ENCODE measurements at places on chromosomes 4 and X. TPM values are rescaled to one million over a fixed set of nuclear protein-coding genes. Genes with fewer than 3 reads are reported as not detected.

DNA sequence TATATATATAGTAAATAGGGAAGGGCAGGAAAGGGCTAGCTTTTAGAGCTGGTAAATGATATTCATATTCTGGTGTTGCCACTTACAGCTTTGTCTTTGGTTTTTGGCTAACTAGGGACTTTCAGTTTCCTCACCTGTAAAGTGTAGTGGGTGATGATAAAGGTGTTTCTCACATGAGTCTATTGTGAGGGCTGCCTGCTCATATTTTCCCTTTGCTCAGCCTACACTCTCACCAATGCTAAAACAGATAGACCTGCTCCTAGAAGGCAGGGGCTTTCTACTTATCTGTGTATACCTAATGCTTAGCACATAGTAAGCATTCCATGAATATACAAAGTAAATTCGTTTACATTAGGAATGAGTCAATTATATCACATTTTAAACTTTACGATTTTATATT is 137.2 kb upstream of the HS3ST1 start:
- DNase-seq = no peak

- no peak for DNase-seq
Measured at GRCh38 chrX:150983521-150984168, 510 bp downstream of the HMGB3 start.

GRCh38 chr4:42638993-42639392 is 17.9 kb downstream of the ATP8A1 start:
- no peak for DNase-seq

Gene SMARCA5
- 39.5 TPM for total RNA-seq

DNA sequence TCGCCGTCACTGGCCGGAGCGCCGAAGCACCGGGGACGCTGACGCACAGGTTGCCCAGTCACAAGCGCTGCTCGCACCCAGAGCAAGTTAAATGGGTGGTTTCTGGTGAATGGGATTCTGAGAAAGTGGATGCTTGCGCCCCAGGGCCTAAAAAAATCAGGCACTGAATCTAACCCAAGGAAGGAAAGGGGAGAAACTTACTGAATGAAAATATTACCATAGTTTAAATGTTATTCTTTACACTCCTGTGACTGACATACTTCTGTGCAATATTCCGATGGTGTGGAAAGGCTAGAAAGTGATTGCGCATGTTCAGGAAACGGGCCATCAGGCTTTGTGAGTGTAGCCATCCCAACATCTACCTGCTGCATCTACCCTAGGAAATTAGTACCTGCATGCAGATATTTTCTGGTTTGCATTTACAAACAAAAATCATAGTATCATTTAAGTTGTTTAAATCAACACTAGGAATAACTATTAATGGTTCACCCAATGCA is 838 bp upstream of the ABCG2 start:
- DNase-seq = peak; percentile 49

Gene BEND4
- total RNA-seq = 0.17 TPM

- DNase-seq = peak; percentile 46
Measured at GRCh38 chr4:138182838-138183426, 59.2 kb downstream of the SLC7A11 start.

DNA sequence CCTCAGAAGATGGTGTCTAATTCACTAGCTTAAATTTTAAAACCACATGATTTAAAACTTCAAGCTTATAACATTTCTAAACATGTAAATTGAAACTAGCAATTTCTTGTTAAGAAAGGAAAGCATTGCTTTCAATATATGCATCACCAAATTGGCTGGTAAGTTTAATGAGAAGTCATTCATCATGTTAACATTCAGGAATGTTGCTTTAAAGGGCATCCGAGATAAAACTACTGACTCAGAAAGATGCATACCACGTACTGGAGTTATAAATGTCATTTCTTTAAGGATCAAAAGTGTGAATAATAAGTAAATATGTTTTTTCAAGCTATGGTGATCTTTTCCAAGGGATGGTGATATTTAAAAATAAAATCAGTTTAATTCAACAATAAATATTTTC is 83.3 kb upstream of the VCX2 start:
- peak; percentile 11 for DNase-seq

- peak; percentile 37 for DNase-seq
Measured at GRCh38 chr4:126784966-126785580, 847.7 kb upstream of the INTU start.

DNA sequence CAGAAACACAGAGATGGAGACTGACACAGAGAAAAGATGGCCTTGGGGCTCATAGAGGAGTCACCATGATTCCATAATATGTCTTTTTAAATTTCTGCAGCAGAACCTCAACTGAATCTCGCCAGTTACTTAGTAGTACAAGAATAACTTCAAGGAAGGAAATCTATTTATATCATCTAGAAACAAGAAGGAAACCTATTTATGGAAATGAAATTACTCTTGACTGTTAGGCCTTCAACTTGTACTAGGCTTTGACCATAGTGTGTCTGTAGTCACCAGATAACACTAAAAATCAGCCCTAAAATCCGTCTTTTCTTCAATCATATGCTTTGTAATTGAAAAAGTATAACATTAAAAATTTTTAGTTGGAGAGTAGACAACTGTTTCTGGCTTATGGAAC is 740.4 kb downstream of the TRIML1 start:
- DNase-seq = no peak

- no peak for DNase-seq
Measured at GRCh38 chrX:40172401-40173142, 74.8 kb upstream of the BCOR start.

GRCh38 chr4:53931461-53931961 is 132.9 kb downstream of the CHIC2 start:
- DNase-seq = no peak

DNA sequence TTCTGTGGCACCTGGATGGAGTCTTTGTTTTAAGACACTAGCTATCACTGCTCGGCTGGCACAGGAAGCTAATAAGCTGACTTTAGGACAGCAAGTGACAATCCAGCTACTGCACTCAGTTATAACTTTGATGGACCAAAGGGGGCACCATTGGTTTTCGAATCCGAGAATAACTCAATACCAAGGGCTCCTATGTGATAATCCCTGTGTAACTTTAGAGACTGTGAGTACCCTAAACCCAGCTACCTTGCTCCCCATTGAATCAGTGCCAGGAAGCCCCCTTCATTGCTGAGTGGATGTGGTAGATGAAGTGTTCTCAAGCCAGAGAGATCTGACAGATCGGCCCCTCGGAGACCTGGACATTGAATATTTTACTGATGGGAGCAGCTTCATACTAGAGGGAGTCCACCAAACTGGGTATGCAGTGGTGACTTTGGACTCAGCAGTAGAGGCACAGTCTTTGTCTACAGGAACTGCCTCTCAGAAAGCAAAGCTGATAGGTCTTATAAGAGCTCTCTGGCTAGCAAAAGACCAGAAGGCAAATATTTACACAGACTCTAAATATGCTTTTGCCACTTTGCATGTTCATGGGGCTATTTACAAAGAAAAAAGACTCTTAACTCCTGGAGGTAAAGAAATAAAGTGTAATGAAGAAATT is 35.5 kb upstream of the UGT2B7 start:
- no peak for DNase-seq

GRCh38 chr4:155007660-155008176 is 200.7 kb upstream of the NPY2R start:
- peak; percentile 31 for DNase-seq

DNA sequence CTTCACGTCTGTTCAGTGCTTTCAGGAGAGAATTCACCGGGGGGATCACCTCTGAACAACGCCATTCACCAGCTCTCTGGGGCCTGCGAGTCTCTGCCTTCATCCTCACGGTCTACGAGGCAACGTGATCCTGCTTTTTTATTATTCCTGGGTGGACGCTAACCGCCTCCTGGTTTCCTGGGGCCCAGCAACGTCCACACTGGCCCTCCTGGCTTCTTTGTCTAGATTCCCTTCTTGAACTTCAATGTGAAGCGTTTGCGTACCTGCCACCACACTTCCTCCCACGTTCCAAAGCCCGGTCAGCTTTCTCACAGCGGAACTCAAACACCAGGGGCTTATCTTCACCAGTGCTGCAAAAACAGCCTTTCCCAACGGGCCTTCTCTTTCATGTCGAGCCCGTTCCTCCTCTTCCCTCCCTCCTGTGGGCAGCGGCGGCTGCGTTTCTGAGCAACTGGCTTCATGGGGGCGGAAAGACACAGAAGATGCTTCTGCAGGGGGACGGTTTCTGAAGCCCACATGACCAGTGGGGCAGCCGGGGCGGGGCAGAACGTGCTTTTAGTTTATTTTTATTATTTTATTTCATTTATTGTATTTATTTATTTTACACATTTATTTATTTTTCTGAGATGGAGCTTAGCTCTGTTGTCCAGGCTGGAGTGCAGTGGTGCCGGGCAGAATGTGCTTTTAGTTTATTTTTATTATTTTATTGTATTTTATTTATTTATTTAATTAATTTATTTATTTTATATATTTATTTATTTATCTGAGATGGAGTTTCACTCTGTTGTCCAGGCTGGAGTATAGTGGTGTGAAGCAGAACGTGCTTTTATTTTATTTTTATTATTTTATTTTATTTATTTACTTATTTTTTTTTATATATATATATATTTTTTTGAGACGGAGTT is 64.6 kb downstream of the CRLF2 start:
- no peak for DNase-seq

GRCh38 chr4:98536631-98537030 is 121.8 kb downstream of the TSPAN5 start:
- no peak for DNase-seq

Gene BGN
- total RNA-seq = 53.3 TPM

DNA sequence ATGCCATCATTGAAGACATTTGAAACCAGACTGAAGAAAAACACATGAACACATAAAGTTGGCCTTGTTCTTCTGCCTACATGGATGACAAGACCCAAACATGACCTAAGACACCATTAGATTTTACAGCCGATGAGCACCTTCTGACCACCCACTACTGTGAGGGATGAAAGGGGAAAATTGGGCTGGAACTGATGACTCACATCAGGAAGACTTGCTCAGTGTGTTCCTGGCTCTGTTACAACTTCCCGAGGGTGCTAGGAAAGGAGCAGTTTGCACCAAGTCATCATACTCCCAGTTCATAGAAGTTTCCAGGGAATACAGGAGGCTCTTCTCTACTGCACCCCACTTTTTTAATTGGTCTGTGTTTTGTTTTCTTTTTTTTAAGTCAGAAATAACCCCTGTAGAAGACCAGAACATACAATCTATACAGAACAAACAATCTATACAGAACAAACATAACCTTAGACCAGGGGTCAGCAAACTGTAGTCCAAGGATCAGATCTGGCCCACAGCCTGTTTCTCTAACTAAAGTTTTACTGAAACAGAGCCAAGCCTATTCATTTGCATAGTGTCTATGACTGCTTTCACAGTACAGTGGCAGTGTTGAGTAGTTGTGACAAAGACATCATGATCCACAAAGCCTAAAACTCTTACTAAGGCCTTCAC is 25.3 kb downstream of the BTC start:
- peak; percentile 57 for DNase-seq

DNA sequence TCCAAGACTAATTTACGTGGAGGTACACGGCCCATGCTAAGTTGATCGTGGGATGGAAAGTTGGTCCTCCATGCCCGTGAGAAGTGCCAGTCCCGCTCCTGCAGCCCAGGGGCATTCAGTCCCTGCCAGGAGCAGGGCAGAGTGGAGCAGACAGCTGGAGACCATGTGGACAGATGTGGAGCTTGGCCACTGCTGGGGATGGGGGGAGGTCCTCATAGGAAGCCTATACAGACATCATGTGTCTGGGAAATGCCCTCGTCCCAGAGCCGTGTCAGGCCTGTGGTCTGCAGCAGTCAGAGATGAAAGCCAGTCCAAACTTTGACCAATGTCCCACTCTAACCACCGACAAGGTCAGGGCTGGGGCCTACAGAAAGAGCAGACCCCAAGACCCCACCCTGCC is 118.4 kb downstream of the CPZ start:
- no peak for DNase-seq

DNA sequence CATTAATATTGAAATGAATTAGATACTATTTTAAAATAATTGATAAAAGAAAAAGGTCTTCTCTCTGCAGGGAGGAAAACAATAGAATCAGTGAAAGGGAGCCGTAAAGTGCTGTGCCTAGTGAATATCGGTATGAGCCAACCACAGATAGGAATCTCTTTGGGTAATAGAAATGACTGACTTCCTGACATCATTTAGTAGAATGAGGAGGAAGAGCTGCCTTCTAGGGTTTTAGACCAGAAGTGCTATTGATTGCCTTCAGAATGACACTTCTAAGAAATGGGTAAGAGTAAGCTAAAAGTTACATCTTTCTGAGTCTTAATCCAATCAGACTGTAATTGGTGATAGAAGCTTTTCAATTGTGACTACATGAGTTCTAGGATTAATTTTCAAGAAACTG is 134.0 kb upstream of the MAP9 start:
- DNase-seq = no peak

DNA sequence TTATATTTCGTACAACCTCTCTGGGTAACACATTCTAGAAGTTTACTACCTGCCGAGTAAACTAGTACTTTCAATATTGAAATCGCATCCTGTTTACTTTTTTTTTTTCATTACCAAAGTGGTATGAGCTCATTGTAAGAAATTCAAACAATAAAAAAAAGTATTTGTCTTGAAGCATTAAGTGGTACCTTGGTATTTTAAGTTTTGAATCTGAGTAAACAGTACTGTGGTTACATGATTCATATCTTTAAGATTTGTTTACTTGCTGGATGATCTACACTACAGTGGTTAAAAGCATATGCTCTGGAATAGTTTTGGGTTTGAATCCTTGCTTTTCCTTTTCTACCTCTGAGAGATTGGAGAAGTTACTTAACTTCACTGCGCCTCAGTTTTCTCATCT is 3.8 kb upstream of the MMGT1 start:
- peak; percentile 82 for DNase-seq

- no peak for DNase-seq
Measured at GRCh38 chr4:134560728-134561127, 359.1 kb upstream of the PABPC4L start.

Gene ASB12
- not detected for total RNA-seq

Gene MAGEA1
- total RNA-seq = 11.7 TPM

DNA sequence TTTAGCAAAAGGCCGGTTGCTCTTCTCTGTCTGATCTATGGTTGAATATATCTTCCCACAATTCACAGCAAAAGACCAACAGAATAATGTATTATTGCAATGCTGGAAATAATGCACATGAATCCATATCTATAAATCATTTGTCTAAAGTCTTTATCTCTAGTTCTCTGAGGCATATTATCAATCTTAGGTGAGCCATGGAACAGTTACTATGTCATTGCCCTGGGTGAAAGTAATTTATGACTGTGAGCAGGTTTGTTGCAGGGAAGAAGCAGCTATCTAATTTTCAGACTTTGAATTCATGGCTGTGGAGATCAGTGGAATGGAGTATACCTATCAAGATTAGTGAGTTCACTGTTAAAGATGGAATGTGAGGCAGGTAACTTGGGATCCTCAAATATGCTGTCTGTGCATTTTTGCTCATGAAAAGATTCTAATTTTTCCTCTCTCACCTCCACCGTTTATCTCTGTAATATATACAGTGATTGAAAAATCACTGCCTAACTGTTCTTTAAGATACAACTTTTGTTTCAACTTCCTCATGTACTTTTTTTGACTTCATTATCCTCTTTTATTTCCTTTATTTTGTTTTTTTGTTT is 256.8 kb upstream of the ARSJ start:
- no peak for DNase-seq

Data from M059J (cell line).